ENCODE measurements at places on chromosomes 1 and 21.

- no peak for DNase-seq
These were observed 1707.7 kb downstream of the BRINP3 start for GRCh38 chr1:188769936-188770335.

GRCh38 chr1:165857046-165857801, 29.8 kb downstream of the UCK2 start:
- DNase-seq = no peak

DNA sequence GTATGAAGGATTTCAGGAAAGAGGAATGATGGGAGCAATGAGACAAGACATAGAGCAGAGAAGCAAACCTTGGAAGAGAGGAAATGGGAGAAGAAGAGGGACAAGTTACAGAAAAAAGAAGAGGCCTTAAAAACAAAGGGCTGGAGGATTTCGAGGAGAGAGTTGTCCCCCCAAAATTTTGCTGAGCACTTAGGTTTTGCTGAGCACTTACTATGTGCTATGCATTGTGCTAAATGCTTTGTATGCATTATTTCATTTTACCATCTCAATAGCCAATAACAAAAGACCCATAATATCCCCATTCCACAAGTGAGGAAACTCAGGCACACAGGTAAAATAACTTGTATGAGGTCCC, 2.5 kb upstream of the TRIM63 start:
- DNase-seq = no peak

GRCh38 chr1:26555550-26555981, 26.0 kb downstream of the RPS6KA1 start:
- no peak for DNase-seq

Data from stimulated activated CD4-positive, alpha-beta T cell treated with anti-CD3 and anti-CD28 coated beads, Interleukin-1b, Interleukin-23, amount 100 ng/mL, for 1 hour (primary cell).